ENCODE measurements at places on chromosomes 13 and 19.

- DNase-seq = no peak
Observed at GRCh38 chr13:19861762-19862161, 1.7 kb downstream of the ZMYM5 start.

- DNase-seq = no peak
Observed at GRCh38 chr19:3544742-3545668, 6.0 kb downstream of the TEKTIP1 start.

DNA sequence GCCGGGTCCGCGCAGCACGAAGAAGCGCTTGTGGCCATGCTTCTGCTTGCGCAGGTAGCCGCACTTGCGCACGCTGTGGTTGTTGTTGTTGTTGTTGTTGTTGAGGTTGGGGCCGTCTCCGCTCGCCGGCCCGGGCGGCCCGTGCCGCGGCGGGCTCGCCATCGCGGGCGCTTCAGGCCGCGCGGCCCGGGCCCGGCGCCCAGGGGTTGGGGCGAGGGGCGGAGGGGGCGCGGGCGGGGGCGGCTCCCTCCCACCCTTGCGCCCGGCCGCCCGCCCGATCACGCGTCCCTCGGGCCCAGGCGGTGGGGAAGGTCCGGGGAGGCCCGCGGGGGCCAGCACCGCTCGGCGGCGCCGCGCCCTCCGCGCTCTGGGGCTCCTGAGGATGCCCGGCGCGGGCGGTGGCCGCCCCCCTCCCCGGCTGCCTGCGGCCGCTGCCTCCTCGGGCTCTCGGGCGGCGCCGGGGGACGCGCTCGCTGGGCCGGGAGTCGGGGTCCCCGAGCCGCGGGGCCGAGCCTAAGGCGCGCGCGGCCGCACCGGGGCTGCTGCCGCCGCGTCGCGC is 412 bp downstream of the IRS2 start:
- no peak for DNase-seq

DNA sequence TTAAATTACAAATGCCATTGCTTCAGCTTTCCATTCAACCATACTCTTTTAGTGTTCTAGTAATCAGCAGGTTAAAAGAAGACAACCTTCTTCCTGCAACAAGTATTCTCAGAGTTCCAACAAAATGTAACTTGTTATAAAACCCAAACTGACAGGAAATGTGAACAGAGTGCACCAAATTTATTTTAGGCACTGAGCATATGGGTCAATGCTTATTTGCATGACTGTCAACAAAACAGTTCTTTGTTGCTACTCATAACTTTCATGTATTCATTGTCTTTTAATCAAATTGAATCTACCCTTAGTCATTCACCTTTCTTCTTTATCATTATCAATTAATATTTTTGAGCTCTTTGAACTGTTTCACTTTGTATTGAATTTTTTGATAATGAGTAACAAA is 554.1 kb downstream of the DACH1 start:
- DNase-seq = no peak

- DNase-seq = no peak
Observed at GRCh38 chr19:29815231-29815630, 3.4 kb downstream of the CCNE1 start.

- no peak for DNase-seq
Observed at GRCh38 chr19:34135054-34135800, 37.1 kb upstream of the LSM14A start.

- DNase-seq = no peak
Observed at GRCh38 chr19:10292206-10292788, 2.5 kb downstream of the ICAM5 start.

GRCh38 chr13:45215392-45216077 is 14.7 kb upstream of the KCTD4 start:
- DNase-seq = no peak

DNA sequence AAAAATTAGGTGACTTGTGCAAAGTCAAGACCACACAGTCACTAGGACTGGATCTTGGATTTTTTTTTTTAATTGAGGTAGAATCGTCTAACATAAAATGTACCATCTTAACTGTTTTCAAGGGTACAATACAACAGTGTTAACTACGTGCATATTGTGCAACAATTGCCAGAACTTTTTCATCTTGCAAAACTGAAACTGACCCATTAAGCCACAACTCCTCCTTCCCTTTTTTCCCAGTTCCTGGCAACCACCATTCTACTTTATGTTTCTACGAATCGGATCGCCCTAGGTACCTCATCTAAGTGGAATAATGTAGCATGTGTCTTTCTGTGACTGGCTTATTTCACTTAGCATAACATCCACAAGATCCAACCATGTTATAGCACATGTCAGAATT is 37.5 kb upstream of the POMP start:
- DNase-seq = no peak

DNA sequence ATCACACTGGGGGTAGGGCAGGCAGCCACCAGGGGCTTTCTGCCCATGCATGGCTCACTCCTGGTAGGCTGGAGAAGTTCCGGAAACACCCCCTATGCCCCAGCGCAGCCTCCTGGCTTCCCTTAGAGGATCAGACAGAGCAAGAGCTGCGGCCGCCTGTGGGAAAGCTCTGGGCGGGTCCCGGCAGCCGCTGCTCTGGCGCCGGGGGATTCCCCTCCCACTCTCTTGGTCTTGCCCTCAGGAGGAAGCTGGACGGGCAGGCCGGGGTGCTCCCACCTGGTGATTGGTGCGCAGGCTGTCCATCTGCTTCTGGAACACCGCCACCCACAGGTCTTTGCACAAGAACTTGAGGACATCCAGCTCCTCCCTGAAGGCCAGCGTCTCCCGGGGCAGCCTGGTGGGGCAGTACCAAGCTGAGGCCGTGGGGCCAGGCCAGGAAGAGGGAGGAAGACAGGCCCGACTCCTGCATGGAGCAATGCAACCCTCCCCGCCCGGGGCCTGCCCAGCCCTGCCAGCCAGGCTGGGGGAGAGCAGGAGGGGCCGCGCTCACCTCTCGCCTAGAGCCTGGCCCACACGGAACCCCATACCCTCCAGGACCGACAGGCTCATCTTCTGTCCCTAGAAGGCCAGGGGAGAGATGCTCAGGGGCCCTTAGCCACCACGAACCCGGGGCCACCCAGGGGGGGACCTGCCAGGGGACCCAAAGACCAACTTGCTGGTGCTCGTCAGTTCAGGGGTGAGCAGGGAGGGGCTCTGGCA is 4.0 kb upstream of the NKPD1 start:
- DNase-seq = no peak

DNA sequence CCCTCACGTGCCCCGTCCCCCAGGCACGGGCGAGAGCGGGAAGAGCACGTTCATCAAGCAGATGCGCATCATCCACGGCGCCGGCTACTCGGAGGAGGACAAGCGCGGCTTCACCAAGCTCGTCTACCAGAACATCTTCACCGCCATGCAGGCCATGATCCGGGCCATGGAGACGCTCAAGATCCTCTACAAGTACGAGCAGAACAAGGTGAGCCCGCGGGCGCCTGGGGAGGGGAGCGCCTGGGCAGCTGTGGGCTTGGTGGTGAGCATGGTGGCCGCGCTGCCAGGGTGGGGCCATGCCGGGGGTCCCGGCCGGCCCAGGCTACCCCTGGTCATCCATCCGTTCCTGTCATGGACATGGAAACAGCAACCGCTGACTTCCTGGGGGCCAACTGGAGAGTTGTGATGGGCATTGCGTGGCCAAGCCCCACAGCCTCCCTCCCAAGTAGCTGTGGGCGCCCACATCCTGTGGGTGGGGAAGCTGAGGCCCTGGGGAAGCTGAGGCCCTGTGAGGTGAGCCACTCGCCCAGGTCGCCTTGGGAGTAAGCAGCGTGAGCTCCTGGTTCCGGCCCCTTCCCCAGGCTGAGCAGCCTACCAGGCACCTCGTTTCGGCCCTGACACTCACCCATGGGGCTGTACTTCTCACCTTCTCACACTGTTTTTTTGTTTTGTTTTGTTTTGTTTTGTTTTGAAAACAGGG is 16.1 kb downstream of the GNA11 start:
- no peak for DNase-seq

DNA sequence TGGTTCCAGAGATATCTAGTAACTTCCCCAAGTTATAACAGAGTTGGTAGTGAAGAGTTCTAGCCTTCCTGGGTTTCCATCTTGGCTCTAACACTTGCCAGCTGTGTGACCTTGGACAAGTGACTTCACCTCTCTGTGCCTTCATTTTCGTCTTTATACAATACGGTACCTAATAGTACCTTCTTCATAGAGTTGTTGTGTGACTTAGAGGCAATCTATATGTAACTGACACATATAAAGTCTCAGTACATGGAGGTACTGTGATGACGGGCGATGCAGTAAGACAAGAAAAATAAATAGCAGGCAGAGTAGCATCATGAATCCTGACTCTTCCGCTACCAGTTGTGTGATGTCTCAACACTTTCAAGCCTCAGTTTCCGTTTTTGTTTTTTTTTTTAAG is 8.0 kb upstream of the CLASRP start:
- DNase-seq = no peak

DNA sequence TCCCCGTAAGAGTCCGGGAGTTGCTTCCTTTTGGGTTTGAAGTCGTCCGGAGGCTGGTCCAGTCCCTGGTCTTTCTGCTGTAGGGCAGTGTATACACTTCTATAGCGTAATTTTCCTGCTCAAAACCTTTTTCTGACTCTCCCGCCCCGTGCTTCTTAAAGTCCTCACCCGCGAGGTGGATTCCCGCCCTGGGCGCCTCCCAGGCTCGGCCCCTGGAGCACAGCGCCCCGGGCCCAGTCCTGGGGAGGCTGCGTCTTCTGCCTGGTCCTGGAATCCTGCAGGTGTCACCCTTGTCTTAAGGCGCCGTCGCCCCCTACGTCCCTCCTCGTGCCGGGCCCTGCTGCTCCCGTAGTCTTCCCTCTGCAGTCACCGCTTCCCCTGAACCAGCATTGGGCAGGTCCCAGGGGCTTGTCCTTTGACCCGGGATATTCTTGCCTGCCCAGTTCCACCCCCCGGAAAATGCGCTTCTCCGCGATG is 34.4 kb upstream of the ZNF808 start:
- DNase-seq = no peak

Measured in cortex of kidney (tissue), 1 donor.